Anterior cingulate cortex (tissue), 58 donors: ENCODE measurements at places on chromosomes 3 and 15.

- no peak for DNase-seq
Observed at GRCh38 chr3:58336135-58336882, 3.6 kb downstream of the PXK start.

GRCh38 chr15:52180196-52180835 lies 10.9 kb downstream of the GNB5 start:
- DNase-seq, result no peak

GRCh38 chr3:177468816-177469215 lies 271.5 kb upstream of the TBL1XR1 start:
- DNase-seq, result no peak

DNA sequence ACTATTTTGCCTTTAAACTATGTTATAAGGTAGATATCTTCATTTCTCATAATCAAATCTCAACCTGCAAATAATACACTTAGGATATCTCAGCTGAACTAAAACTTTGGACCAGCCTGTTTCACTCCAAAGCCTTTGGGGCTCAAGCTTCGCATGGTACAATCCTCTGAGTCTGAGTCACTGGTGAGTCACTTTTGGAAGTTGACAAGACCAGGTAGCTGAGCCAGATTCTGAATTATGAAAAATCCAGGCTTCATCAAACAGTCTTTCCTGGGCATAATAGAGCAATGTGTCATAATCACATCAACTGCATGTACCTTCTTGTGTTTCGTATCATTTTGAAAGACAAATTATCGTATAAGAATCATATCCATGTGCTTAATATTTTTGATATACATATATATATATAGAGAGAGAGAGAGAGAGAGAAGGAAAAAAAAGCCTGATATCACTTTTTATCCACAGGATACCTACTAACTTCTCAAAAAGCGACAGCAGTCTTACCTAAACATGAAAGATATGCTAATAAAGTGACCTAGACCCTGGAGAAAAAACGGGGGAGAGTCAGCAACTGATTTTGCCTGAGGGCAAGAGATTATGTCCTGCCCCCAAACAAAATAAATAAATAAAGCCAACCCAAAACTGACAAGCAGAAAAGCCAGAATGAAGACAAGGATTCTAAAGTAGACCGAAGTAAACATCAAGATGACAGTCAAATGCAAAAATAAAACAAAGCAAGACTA lies 263.9 kb upstream of the TGFBR2 start:
- DNase-seq, result no peak

DNA sequence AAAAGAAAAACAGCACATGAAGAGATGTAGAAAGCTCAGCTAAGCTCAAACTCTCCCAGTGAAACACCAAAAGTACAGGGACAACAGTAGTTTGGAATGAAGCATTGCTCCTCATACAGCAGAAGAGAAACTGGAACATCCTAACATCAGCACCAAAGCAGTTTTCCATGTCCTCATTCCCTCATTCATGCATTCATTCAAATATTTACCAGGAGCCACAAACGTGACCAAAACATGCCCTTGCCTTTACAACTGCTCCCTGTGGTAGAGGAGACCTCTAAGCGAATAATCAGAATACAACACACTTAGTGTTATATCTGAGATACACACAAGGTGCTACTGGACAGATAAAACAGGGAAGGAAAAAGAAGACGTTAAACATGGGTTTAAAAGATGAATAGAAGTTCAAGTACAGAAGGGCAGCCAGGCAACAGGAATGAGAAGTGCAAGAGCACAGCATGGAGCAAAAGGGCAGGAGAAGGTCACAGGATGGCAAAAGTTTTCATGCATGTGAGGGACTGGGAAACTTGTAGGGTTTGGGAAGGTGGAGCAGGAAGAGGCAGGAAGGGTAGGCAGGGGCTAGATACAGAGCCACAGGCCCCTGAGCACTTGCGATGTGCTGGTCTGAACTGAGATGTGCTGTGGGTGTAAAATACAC lies 58.5 kb upstream of the LMCD1 start:
- no peak for DNase-seq

GRCh38 chr3:81024560-81024959 lies 736.9 kb downstream of the GBE1 start:
- DNase-seq, result no peak

DNA sequence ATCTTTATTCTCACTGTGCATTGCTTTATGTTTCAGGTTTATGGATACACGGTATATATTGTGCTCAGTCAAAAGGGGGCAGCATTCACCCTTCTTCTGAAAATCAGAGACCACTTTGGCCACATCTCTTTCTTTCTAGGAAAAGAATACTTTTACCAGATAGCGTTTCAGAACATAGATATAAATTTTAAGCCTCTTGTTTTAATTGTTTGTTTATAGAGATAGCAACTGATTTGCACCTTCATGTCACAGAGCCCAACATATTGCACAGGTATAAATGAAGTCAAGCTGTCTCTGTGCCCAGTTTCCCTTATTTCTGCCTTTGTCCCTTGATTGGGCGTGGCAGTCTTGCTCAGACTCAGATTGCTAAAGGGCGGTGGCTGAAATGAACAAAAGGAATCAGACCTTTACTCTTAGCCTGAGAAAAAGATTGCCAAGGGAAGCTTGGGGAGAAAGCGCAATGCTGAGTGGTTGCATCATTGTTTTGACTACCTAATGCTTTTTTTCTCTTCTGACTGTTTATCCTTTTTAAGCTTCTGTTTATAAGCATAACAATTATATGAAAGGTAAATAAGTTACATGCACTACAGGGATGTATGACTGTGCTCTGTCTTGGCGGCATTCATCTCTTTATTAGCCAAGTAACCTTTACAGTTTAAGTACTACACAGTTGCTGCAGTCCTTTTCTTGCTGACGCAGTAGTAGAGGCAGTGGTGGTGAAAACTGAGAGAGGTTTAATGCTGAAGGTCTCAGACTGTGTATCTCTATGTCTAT lies 70.8 kb upstream of the ZBTB20 start:
- no peak for DNase-seq

GRCh38 chr3:65793495-65794200 lies 245.1 kb downstream of the MAGI1 start:
- DNase-seq, result no peak

DNA sequence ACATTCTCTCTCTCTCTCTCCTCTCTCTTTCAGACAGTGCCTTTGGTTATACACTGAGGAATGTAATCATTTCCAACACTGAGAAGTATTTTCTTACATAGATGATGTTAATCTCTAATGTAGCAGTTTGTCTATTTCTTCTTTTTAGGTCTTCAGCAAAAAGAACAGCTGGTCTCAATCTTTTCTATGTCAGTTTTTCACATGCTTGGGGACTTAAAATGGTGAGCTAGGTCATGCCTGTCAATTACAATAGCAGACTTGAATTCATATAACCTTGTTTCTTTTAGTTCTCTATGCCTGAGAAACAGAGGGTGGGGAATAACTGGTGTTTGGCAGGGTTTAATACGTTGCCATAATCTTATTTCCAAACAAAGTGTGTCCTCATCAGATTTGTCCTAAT lies 786.2 kb downstream of the SQOR start:
- no peak for DNase-seq

GRCh38 chr3:186599142-186599784 lies 13.6 kb upstream of the AHSG start:
- no peak for DNase-seq

GRCh38 chr3:13141991-13142412 lies 68.8 kb upstream of the IQSEC1 start:
- peak; percentile 13 for DNase-seq

DNA sequence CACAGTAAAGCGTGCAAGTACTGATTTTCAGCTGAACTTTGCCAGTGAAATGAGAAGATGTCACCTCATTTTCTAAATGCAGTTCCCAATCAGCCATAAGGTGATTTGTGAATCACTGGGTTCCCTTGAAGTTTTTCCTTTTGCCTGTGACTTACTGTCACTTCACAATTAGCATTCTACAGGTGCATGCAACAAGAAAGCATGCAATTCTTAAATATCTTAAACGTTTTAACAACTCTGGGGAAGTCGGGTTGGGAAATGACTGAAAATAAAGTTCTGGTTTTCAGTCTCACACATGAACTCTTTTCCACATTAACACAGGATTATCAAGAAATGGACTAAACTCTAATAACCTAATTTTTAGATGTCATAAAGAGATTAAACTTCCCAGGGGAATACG lies 5.2 kb downstream of the GSK3B start:
- DNase-seq, result no peak

GRCh38 chr15:90895571-90896117 lies 7.5 kb upstream of the MAN2A2 start:
- peak; percentile 41 for DNase-seq

DNA sequence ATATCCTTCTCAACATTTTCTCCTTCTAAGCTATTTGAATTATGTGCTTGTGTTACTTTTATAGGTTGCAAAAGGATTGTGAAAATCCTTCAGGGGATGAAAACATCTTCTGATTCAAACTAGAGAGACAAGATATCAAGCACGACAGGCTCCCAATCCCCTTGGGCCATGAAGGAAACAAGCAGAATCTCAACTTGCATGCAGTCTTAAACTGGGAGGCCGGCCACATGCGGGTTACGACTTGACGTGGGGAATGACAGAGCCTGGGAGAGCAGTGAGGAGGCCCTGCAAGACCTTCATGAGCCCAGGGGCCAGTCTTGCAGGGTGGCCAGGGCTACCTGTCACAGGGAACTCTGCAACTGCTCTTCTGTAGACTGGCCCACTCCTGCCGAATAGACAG lies 94.4 kb downstream of the SCN11A start:
- no peak for DNase-seq

DNA sequence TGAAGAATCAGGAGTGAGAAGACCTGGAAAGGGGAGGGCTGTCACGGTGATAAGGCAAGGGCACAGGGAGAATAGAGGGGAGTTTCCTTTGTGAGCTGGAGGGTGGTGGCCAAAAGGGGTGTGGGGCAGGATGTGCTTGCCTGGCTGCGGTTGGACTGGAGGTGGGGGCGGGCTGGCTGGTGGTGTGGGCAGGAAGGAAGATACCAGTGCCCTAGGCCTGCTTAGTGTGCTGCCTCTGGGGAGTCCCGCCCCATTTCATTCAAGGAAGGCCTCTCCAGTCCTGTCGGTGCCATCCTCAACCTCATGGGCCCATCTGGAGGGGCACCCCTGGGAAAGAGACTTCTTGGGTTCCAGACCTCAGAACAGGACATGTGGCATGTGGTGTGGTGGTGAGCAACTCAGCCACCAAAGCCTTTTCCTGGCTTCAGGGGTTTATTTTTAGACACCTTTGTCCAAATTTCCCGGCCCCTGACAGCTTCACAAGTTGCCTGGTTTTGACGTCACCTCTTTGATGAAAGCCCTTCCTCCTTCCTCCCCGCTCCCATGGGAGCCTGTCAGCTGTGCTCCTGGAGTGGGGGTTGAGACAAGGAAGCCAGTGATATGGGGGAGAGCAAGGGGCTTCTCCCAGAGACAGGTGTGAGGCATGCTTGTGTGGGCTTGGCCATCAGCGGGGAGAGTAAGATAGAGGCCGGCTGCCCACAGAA lies 15.6 kb downstream of the TEX264 start:
- no peak for DNase-seq

DNA sequence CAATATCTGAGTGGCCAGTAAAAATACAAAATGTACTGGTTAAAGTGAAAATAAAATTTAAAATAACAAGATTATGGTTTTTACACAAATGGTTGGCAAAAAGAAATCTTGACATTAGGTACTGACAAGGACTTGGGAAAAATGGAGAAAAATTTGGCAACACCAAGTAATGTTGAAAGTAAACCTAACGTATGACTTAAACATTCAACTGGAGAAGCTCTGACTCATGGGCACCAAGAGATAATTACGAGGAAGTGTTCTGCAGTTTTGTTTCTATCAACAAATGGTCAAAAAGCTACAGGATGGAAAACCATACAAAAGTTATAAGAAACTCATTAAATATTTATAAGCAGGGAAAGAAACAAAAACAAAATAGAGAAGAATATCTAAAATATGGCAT lies 177.7 kb downstream of the ZNF385D start:
- no peak for DNase-seq

- DNase-seq, result no peak
Observed at GRCh38 chr15:47027322-47027946, 689.9 kb upstream of the SEMA6D start.

GRCh38 chr3:143535994-143536784 lies 312.1 kb downstream of the SLC9A9 start:
- DNase-seq, result no peak

DNA sequence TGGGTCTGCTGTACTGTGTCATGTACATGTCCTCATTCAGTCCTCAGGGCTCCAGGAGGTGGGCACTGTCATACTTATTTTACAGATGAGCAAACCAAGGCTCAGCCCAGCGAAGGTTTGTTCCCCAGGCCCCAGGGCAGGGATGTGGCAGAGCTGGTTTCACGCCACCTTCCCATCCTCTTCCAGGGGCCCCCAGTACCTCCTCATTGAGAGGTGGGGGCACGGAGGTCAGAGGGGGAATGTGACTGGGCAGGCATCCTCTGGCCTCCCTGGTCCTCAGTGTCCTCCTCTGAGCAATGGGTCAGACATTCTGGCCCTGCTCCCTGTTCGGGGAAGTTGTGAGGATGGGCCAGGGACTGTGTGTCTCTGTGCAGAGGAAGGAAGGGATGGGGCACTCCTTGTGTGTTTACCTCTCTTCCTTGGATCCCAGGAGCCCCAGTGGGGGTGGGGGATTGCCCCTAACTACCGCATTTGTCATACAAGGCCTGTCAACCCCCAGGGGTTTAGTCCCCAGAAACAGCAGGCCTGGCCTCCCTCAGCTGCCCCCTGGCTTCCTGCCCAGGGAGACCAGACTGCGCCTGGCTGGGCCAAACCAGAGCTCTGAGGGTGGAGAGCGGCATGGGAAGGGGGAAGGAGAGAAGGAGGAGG lies 65.9 kb upstream of the LCTL start:
- no peak for DNase-seq

- no peak for DNase-seq
Observed at GRCh38 chr15:96340348-96340597, 9.8 kb downstream of the NR2F2 start.

DNA sequence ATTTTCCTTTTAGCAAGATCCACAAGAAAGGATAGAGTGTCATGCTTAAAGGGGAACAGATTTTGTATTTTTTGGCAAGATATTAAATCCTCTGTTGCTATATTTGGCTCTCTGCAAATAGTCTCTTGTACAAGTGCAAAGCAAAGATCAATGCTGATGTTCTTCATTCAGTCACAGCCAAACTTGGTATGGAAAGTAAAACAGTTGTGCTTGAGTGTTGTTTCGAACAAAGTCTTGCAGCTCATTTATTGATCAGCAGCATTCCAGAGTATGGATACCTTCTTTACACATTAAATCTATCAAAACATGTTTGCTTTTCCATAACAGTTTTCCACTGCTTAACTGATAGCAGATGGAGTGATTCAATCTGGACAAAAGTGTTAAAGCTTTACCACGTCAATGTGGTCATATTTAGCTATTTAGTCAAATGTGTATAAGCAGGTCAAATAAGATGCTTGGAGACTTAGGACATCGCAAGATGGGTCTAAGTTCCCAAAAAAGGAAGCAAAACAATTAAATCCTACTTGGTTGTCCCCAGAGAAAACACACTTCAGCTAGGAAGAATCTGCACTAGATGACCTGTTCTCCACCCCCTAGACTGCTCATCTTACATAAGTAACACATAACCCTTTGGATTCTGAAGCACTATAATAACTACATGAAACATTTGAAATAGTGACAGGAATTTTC lies 52.4 kb downstream of the VGLL3 start:
- DNase-seq, result no peak
